ENCODE measurements at places on chromosomes 3 and 15.

DNA sequence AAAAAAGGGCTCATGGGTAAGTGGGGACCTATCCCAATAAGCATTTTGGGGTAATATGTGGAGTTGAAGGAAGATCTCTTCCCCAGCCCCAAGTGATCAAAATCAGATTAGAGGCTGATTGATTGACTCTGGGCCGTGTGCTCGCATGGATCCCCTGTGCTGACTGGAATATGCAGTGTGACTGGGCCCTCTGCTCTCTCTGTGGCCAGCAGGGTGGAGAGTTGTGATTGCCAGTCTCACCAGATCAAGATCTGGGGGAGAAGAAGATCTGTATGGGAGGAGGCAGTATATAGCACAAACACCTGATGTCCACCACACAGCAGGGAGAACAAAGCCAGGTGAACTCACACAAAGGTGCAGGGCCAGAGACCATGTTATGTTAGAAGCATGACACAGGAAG, 8.8 kb downstream of the NUDT16 start:
- DNase-seq, result no peak

DNA sequence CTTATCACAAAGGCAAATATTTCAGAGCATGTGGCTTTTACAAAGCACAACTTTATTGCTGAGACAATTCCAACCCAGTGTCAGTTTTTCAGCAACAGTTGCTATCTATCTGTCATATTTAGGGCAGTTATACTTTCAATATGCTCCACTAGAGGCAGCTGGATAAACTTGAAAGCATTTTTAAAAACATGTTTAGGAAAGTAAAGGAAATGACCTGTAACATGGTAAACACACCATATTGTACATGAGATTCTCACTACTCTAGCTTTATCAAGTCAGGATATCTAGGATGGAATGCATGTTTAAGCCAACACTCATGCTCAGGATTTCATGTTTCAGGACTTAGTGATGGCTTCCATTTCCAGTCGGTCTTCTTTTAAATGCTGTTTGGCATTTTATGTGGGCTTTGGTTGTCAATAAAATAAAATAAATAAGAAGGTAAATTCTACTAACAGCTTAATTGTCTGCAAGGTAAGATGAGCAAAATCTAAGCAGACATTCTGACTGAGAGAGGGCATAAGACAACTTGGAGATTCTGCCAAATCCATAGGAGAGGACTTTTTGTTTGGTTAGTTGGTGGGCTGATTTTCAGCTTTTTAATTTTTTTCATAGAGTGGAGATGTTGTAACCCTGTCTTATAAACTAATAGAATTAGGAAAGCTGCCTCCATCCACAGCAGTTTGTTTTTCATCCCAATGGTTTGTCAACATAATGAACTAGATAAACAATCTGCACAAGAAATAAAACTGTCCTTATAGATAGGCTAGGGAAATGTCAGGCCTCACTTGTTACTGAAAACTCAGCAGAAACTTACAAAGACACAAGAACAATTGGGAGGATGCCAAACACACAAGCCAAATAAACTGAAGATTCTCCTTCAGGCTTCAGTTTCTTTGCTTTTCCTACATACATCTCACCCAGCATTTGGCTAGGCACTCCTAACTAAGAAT, 63.4 kb upstream of the CPB1 start:
- no peak for DNase-seq

- peak; percentile 31 for DNase-seq
These were observed 31.3 kb upstream of the RAB6B start for GRCh38 chr3:133926736-133927539.

DNA sequence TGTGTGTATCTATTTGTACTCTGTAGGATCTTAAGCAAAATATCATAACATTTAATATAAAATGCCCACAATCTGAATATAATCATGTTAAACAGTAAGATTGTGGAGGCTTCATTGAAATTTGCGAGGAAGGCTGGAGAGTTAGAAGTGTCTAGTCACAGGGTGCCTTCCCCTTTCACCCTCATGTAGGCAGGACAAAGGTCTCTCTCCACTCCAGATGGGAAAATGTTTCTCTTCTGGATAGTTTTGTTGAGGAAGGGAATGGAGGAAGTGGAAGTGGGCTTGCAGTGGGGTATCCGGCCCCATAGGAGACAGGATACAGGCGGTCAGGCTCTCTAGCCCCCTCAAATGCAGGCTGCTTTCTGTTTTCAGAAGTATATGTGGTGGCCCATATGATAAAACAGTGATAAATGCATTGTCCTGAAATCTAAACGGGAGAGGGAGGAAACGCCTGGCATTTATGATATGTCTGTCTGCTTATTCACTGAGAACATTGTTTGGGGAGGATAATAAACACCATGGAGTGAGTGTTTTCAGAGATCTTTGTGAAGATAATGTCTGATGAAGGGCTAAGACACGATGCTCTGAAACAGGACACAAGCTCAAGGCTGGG, 13.3 kb upstream of the MYZAP start:
- DNase-seq, result no peak

GRCh38 chr3:189239616-189240015, 67.8 kb downstream of the TPRG1 start:
- no peak for DNase-seq

DNA sequence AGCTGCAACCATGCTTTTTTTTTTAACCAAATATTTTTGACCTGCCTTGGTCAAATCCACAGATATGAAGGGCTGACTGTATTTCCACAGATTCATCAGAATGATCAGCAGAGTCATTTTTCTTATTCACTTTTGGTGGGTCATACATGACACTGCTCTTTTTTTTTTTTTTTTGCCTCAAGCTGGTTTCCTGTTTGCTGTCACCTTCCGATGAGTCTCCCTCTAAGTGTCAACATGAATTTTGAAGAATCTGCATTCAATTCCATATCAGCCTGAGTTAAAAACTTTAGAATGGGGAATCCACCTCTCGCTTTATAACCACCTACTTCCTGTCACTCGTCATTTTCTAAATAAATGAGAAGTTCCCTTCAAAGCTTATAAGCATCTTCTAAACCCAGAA, 2.2 kb upstream of the SLC12A8 start:
- no peak for DNase-seq

GRCh38 chr15:100880139-100880896, 687 bp downstream of the ALDH1A3 start:
- no peak for DNase-seq
